ENCODE measurements at places on chromosomes 16 and 17.

- DNase-seq, result no peak
Measured at GRCh38 chr16:67843343-67843765, 1.2 kb downstream of the THAP11 start.

DNA sequence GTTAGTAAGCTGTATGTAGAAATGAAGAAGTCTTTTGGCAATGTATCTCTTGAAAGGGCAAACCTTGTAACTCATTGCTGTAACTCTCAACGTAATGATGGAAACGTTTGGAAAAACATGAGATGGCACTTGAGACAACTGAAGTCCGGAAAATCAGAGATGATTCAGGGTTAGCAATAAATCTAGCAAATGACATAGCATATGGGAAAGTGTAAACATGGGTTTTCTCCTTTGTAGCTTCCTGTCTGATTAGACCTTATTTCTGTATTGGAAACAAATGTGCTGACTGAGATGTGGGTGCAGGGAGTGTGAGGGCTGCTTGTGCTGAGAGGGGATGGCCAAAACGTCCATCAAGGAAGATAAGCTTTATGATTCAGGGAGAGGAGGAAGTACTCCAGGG, 110.7 kb upstream of the FAM20A start:
- DNase-seq, result peak; percentile 88

DNA sequence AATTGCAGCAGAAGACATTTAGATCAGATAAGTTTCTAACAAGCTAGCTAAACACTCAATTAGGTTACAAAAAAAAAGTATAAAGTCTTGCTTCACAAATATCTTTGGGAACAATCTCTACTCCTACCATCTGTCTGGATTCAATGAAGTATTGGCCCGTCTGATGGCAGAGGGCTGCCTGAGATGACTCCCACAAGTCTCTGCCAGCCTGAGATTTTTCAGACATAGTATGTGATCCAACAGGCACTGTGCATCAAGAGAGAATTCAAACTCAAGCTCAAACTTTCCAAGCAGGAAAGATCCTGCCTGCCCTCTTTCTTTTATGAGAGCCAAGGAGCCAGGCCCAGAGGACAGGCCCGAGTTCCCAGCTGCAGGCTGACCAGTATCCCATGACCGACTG, 22.6 kb downstream of the SLC39A11 start:
- DNase-seq, result no peak

DNA sequence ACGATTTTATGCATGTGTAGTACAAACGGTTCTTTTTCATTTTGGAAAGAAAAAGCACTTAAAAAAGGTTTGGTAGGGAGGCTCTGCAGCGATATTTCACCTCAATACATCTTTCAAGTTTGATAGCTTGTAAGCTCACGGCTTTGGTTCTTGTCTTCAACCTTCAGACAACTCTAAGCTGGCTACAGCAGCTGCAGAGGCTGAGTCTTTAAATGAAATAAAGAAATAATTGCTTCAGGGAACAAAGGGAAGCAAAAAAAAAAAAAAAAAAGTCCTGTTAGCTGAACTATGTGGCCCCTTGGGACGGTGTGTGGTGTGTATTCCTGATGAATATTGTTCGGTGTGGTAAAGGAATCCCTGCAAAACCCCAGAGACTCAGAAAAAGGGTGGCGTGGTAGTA, 265.1 kb downstream of the NTN1 start:
- DNase-seq, result no peak

DNA sequence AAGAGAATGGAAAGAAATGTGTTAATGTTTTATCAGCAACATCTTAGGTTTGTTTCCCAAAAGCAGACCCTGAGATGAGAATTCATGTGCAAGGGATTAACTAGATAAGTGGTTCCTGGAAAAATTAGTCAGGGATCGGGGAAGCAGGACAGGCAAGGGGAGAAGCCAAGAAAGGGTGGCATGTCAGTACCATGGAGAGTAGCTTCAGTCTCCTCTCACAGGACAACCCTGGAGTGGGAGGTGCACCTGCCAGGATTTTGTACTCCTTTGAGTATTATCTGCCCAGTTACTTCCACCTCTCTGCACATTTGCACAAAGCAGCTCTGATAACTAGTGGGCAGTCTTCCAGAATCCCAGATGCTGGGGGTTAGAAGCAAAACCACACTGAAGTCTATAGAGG, 117.0 kb downstream of the RGS9 start:
- peak; percentile 12 for DNase-seq
